ENCODE measurements at places on chromosomes 2 and 18. TPM values are rescaled to one million over a fixed set of nuclear protein-coding genes. Genes with fewer than 3 reads are reported as not detected.
A peak's percentile ranks its signal among the peaks of the same experiment; 100 is the strongest.

DNA sequence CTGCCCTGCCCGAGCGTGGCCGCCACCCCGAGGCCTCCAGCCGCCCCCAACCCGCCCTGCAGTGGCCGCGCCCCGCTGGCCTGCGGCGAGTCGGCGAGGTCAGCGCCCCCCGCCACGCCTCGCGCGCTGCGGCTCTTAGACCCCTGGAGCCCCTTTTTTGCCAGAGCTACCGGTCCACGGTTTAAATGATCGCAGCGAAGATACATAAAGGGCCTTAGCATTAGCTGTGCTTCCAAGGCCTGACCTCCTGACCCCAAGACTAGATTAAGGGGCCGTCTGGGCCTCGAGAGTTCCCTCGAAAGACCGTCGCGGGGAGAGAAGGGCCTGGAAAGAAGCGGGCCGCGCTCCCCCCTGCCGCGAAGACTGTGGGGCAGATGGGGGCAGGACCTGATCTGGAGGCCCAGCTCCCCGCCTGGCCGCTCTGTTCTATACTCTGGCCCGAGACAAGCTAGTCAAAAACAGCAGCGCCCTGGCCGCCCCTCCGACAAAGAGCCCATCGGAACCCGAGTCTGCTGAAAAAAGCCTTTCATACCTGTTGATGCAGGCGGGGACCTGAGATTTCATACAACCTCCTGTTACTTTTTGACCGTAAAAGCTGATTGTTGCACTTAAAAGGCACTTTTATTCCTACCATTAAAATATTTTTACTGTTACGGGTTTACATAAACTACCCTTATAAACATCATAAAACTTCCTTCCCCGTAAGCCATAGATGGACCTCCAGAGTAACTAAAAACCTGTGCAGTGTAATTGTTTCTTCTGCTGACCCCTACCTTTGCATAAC, 68.7 kb upstream of the PSMD14 start:
- no peak for DNase-seq
- no peaks in the 10 kb centered on the region for H3K27me3 ChIP-seq
- H3K36me3 ChIP-seq = peaks cover 7% of the 10 kb centered on the region
- no peak overlapping the region for H3K27ac ChIP-seq
- peak overlapping the region; percentile 18 for H3K4me3 ChIP-seq
- peaks cover 44% of the 10 kb centered on the region for H3K4me1 ChIP-seq

The DSG1 gene
- total RNA-seq = not detected

- H3K4me3 ChIP-seq = no peak overlapping the region
- H3K4me1 ChIP-seq = no peaks in the 10 kb centered on the region
- DNase-seq = no peak
- no peak overlapping the region for H3K27ac ChIP-seq
- H3K36me3 ChIP-seq = no peaks in the 10 kb centered on the region
Observed at GRCh38 chr2:169258045-169258601, 104.2 kb downstream of the LRP2 start.

The POTEI gene
- not detected for total RNA-seq

DNA sequence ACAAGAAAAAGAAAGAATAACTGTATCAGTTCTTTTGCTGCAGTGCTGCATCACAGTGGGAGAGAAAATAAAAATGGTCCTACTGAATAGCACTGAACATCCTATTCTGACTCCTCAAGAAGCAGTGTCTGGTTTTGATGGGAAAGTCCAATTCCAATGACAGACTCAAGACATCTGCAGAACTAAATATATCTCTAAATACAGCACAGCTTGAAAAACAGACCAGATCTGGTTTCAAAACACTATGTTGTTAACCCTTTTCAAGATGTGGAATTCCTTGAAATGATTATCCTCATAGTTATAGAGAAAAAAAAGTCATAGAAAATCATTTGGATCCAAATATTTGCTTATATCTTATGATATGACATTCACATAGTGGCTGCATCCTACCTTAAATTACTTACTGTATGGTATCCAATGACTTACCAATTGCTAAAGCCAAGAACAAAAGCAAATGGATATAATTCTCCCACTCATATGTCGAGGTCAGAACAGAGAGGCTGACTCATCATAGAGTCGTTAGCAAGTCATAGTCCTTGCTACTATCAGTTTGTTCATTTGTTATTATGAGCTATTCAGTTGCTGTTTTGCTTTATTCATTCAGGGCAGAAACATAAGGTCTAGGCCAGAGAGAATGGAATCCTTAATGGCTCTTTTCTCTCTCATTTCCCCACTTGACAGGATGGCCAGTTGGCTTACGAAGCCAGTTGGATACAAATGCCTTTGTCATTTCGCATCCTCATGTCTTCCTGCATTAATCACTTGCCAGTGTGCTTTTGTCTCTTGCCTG, 62.5 kb upstream of the ACVR2A start:
- H3K4me3 ChIP-seq = no peak overlapping the region
- no peaks in the 10 kb centered on the region for H3K27me3 ChIP-seq
- peaks cover 5% of the 10 kb centered on the region for H3K4me1 ChIP-seq
- H3K36me3 ChIP-seq = no peaks in the 10 kb centered on the region

The RFX8 gene
- total RNA-seq = 0.60 TPM

The CD28 gene
- 167 TPM for total RNA-seq

- H3K27me3 ChIP-seq = no peaks in the 10 kb centered on the region
- H3K27ac ChIP-seq = no peak overlapping the region
- no peaks in the 10 kb centered on the region for H3K4me1 ChIP-seq
- DNase-seq = no peak
Observed at GRCh38 chr2:44450082-44450481, 88.3 kb downstream of the CAMKMT start.

DNA sequence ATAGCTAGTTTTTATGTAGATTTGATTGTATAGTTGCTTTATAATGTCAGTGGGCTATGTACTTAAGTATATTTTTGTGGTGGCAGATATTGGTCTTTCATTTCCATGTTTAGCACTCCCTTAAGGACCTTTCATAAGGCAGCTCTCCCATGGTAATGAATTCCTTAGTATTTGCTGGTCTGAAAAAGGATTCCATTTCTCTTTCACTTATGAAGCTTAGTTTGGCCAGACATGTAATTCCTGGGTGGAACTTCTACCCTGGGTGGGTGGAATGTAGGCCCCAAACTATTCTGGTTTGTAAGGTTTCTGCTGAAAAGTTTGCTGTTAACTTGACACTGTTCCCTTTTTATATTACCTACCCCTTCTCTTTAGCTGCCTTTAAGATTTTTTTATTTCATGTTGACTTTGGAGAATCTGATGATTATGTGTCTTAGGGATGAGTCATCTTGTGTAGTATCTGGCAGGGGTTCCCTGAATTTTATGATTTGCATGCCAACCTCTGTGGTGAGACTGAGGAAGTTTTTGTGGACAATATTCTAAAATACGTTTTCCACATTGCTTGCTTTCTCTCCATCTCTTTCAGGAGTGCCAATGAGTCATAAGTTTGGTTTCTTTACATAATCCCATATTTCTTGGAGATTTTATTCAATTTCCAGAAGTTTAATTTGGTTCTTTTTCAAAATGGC, 65.4 kb upstream of the VRK2 start:
- H3K4me3 ChIP-seq = no peak overlapping the region
- H3K27ac ChIP-seq = no peak overlapping the region
- H3K27me3 ChIP-seq = peaks cover 2% of the 10 kb centered on the region
- DNase-seq = no peak
- H3K4me1 ChIP-seq = no peaks in the 10 kb centered on the region

GRCh38 chr2:216652566-216652965, 19.3 kb downstream of the IGFBP2 start:
- DNase-seq = no peak
- no peaks in the 10 kb centered on the region for H3K36me3 ChIP-seq
- H3K27me3 ChIP-seq = no peaks in the 10 kb centered on the region

DNA sequence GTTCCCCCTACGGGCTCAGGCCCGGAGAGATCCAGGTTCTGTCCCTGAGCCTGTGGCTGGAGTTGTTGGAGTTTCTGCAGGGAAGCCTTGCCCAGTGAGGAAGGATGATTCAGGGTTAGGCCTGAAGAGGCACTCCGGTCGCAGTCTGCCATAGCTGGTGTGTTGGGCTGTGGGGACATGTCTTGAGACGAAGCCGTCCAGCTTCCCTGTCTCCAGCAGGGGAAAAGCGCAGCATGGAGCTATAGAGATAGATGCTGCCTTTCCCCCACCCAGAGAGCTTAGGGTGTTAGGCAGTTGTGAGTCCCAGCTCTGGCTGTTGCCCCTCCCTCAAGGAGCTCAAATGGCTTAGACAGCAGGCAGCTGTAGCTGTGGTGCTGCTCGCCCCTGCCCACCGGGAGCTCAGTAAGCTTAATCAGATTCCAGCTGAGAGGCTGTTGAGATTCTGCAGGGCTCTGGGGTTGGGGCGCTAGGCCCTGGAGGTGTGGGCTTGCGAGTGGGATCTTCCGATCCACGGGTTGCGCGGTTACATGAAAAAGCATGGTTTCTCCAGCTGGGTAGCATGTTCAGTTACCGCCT, 103.9 kb downstream of the PMAIP1 start:
- peaks cover 21% of the 10 kb centered on the region for H3K27me3 ChIP-seq
- H3K36me3 ChIP-seq = no peaks in the 10 kb centered on the region
- no peak overlapping the region for H3K27ac ChIP-seq
- H3K4me3 ChIP-seq = no peak overlapping the region
- H3K4me1 ChIP-seq = no peaks in the 10 kb centered on the region
- no peak for DNase-seq

The GALR1 gene
- total RNA-seq = not detected

The CRACDL gene
- total RNA-seq = 0.35 TPM

The ALPI gene
- not detected for total RNA-seq

The SLC11A1 gene
- total RNA-seq = not detected

The SPATS2L gene
- total RNA-seq = 8.9 TPM

DNA sequence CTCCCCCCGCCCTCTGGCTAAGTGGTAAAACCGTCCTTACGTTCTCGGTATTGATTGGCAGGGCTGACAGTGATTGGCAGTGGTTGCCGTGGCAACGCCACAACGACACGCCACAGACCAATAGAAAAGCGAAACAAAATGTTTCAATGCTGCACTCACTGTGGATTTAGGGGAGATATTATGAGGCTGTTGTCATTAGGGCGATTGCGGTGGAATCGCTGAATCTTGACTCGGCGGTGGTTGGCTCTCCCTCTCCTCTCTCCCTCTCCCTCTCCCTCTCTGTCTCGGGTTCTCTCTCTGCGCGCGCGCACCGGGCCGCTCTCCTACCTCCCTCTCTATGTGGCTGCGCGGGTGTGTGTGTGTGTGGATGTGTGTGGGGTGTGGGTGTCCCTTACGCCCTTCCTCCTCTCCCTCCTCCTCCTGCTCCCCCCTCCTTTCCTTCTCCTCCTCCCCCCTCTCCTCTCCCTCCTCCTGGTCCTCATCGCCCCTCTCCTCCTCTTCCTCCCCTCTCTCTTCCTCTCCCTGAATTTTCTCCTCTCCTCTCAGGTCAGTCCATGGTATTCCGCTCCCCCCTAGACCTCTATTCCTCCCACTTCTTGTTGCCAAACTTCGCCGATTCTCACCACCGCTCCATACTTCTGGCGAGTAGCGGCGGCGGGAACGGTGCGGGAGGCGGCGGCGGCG, at the start of gene SIX3:
SIX3 (plus strand) TSS at position 152 of the 684 bp plus-strand sequence; CDS start at position 555, 403 bp downstream.
- peak within 1 kb of the TSS; percentile 74 for H3K4me3 ChIP-seq
- H3K27ac ChIP-seq = no peak within 1 kb of the TSS
- peaks cover 77% of the 10 kb centered on the region for H3K27me3 ChIP-seq
- H3K4me1 ChIP-seq = peaks cover 49% of the 10 kb centered on the region
- no peaks in the 10 kb centered on the region for H3K36me3 ChIP-seq

The RAB11FIP5 gene
- 7.3 TPM for total RNA-seq

DNA sequence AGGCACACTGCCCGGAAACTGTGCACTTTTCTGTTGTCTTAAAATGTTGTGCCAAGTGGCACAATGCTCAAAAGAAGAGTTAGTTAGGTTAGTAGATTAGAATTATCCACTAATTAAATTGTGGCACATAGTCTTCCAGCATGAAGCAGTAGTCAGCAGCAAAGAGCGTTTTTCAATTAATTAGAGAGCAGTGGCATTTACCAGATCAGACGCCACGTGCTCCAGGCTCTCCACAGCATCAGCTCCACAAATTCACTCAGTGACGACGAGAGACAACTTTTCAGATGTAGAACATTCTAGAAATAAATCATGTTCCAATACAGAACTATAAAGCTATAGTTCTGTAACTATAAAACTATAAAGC, 16.4 kb upstream of the RTTN start:
- H3K4me1 ChIP-seq = no peaks in the 10 kb centered on the region
- no peak overlapping the region for H3K27ac ChIP-seq
- no peaks in the 10 kb centered on the region for H3K36me3 ChIP-seq
- no peak for DNase-seq
- no peak overlapping the region for H3K4me3 ChIP-seq

- no peak overlapping the region for H3K27ac ChIP-seq
- H3K36me3 ChIP-seq = peaks cover 4% of the 10 kb centered on the region
- H3K27me3 ChIP-seq = no peaks in the 10 kb centered on the region
- DNase-seq = no peak
- no peak overlapping the region for H3K4me3 ChIP-seq
- peaks cover 2% of the 10 kb centered on the region for H3K4me1 ChIP-seq
Observed at GRCh38 chr2:19883971-19884720, 17.6 kb downstream of the TTC32 start.

DNA sequence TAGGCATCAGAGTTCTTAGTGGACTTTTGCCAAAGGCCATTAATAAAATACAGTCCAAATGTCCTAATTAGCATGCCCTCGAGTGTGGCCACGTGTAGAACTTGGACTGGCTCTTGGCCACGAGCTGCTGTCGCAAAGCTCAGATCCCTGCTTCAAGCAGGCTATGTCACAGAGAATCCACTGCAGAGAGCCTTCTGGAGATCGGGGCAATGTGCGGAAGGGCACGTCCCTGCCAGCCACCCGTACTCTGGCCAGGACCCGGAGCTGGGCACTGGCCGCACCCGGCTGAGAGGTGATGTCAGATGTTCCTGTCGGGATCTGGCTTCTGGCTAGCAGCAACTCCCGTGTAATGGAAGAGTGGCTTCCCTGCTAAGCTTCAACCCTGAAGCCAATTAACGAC, 432.7 kb upstream of the ID2 start:
- H3K4me3 ChIP-seq = no peak overlapping the region
- no peak overlapping the region for H3K27ac ChIP-seq
- DNase-seq = no peak

The XDH gene
- total RNA-seq = not detected

The KRTCAP3 gene
- 5.0 TPM for total RNA-seq

DNA sequence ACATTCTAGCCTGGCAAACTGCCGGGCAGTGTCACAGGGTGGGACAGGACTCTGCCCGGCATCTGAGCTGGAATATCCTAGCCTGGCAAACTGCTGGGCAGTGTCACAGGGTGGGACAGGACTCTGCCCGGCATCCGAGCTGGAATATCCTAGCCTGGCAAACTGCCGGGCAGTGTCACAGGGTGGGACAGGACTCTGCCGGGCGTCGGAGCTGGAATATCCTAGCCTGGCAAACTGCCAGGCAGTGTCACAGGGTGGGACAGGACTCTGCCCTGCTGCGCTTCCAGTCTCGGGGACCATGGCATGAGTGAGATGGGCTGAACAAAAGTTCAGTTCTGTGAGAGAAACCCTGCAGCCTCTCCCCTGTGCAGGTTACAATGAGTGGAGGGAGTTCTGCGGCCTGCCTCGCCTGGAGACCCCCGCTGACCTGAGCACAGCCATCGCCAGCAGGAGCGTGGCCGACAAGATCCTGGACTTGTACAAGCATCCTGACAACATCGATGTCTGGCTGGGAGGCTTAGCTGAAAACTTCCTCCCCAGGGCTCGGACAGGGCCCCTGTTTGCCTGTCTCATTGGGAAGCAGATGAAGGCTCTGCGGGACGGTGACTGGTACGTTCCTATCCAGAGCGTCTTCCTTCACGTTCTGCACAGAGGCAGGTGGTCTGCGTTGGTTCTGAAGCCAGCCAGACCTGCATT, 80.3 kb downstream of the TPO start:
- H3K4me1 ChIP-seq = peaks cover 3% of the 10 kb centered on the region
- H3K27ac ChIP-seq = no peak overlapping the region
- no peak overlapping the region for H3K4me3 ChIP-seq
- no peaks in the 10 kb centered on the region for H3K36me3 ChIP-seq
